ENCODE measurements at places on chromosomes 5 and 9.

DNA sequence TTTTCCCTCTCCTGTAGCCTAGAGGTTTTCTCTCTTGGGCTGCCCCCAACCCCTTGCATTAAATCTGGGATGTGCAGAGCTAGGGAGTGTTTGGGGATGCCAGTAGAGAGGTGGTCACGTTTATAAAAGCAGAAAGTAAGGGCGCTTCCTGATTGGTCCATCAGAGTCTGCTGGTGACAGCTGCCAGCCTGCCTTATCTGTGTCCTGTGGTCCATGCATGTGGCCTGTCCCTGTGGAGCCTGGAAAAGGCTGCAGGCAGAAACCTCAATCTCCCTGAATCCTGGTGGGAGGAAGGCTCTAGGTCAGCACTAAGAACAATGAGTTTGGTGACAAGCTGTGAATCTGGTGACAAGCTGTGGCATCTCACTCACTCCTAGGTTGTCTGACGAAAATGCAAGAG lies 42.2 kb downstream of the ARHGEF37 start:
- DNase-seq = no peak

GRCh38 chr9:108766626-108767161 lies 89.1 kb downstream of the ACTL7B start:
- DNase-seq = no peak

DNA sequence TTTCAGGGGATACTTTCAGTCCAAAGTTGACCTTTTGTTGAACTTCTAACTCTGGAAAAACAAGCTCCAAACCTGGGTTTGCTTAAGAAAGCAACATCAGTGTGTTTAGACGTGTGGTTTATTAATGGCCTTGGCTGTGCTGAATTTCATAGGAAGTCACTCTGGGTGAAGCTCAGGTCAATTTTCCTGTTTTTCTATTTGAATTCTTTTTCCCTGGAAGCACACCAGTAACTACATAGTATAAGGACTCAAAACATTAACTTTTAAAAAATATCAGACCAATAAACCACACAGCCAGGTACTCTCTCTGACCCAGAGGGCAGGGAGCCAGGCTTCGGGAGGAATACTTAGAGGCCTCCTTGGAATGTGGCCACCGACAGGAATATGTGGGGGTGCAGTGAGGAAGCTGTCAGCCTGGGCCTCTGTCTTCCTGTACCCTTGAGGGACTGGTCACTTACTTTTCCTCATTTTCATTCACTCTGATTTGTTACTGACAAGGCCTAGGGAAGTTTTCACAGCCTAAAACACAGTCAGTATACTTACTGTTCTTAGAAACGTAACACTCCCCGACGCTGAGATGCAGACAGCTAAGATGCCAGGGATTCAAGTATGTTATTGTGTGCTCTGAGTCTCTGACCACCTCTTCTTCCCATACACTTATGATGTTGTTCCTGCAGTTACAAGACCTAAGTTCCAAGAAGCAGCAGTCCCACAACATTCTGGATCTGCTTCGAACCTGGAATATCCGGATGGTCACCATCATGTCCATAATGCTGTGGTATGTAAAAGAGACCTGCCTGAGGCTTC lies 18.9 kb downstream of the SLC22A5 start:
- no peak for DNase-seq

GRCh38 chr5:128409166-128409800 lies 128.8 kb downstream of the FBN2 start:
- no peak for DNase-seq

DNA sequence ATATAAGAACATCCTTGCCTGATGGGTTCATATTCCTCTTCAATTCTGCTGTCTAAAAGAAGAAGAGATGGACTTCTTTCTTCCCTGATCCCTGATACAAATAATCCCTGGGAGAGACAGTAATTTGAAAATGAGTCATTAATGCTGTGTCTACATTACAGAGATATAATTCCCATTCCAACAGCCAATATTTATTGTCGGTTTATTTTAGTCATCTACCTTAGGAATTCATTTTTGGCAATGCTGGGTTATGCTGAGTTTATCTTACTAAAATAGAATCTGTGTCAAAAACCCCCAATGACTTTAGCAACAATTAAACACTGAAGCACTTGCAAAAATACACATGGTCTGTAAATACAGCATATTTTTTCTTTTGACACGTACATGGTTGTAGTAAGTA lies 23.9 kb downstream of the ZNF474 start:
- no peak for DNase-seq

DNA sequence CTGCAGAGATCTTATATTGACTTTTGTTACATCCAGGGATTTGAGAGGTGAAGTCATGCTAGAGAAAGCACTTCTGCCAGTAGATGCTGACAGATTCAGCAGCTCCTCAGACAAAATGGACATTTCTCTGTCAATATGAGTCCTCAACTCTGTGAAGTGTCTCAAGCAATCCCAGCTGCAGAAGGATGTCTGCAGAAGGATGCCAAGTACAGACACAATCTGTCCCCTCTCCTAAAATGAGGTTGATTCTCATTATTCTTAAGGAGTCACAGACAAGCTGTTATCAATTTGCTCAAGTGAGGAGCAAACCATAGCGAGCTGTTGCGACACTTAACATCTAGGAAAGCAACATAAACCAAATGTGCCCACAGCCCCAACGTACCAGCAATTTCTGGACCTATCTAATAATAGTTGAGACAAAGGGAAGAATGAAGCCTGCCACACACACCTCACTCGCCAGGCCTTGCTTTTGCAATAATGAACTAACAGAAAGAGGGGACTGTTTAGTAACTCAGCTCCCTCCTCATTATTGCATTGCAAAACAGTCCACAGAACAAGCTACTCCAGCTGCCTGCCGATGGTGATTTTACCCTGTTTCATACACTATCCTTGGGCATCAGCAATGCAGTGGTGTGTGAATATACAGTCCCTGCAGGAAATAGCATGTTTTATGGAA lies 364.2 kb upstream of the PDE4D start:
- no peak for DNase-seq

- no peak for DNase-seq
These were observed at the start of gene PHYHD1 for GRCh38 chr9:128920381-128921058. TSS of gene PHYHD1 (plus strand) at chr9:128920982. CDS start at chr9:128922324, 1,342 bp downstream.

DNA sequence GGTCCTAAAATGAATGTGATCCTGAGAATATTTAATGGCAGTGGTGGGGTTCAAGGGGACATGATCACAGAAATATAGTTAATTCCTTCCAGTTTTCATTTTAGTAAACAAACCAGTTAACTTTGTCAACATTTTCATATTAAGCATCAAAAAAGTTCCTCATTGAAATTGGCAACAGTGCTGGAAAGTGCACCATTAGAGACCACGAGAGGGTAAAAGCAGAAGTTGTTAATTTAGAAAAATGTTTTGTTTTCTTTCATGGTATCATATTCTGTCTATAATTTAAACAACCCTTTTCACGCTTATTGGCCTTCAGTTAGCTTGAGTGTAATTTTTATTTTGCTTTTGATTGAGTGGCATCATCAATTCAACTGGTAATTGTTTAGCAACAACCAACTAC lies 11.9 kb downstream of the GIN1 start:
- DNase-seq = no peak

DNA sequence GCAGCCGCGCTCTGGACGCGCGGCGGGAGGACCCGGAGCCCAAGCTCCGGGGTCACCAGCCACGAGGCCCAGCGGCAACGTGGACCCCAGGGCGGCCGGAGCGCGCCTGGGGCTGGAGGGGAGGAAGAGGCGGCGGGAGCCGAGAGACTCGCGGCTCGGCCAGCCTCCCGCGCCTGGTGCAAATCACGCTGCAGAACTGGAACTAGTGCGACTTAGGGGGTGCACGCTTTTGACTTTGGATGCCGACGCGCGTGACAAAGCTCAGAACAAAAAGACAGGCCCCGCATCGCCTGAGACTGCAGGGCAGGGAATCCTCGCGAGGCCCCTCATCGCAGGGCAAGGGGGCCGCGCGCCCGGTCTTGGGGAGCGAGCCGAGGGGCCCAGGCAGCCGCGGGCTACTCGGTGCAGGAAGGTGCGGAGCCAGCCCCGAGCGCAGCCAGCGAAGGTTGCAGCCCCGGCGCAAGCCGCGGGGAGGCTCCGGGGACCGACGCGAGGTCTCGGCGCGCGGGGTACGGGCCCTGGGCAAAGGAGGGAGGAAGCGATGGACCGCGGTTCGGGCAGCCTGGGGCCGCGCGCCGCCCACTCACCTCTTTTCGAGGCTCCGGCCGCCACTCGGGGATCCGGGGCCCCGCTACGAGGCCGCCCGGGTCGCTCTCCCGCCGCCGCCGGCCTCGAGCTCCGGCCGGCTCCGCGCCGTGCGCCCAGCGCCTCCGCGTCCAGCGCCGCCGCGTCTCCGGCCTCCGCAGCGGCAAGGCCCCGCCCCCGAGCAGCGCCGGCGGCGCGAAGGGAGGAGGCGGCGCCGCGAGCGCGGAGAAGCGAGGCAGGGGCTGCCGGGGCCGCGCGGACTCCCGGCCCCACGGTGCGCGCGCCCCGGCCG lies at the start of gene GOLM1:
Gene GOLM1, minus strand, starts transcription at position 735 of the 877 bp plus-strand sequence. CDS start 20,238 bp downstream, outside the sequence.
- DNase-seq = peak; percentile 36

DNA sequence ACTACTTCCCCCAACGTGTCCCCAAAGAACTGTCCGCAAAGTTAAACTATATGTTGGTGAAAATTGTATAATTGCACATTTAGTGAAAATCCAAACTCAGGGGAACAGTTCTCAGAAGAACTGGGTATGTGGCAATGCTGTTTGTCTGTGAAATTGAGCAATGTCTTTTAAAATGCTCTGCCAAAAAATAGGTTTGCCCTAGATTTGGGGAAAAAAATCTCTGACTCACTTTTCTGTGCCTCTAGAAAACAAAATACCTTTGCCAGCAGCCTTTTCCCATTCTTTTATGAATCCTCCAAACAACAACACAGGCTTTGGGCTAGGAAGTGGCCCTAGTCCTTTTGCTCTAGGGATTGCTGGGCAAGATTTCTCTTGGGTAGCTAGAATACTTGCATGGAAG lies 37.4 kb upstream of the ZNF608 start:
- DNase-seq = no peak

DNA sequence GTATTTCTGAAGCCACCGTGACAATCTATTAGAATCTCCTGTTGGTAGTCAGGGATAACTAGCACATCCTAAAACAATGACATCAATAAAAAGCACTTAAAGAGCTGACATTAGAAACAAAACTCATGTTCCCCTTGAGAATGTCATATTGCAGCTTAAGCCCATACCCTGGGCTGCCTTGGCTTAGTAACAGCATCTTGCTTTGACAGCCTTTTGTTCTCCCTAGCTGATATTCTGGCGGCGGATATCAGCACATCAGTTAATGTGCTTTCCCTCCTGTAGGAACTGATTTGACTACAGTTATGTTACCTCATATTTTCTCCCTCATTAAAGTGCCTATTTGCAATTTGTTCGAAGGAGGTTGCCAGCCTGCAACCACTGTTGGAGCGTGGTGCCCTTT lies 214.1 kb downstream of the CD180 start:
- DNase-seq = no peak

DNA sequence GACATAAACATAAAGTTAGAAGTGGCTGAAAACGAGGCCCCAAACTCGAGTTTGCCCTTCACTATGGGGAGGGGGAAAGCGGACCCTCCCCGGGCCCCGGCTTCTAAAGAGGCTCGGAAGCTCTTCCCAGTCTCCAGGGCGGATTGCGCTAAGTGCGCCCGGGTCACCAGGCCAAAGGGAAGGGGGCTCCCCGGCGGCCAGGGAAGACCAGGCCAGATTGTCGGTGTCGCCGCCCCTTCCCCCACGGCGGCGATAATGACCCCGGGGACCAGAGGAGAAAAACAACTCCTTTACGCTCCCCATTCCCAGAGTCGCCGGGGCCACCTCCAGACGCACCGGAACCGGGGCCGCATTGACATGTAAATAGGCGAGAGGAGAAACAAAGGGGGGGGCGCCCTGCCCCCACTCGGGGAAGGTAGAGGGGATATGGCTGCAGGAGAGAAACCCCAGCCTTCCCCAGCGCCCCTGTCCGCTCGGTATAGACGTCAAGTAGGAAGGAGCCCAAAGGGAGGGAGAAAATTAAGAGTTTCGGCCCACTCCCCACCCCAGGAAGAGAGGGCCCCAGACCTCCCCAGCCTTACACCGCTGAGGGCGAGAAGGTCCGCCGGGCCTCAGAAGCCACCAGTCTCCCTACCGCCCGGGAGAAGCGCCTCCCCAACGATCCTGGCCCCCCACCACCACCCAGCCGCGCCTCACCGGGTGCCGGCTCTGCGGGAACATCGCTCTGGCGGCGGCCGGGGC lies 1.7 kb downstream of the TLE1 start:
- no peak for DNase-seq

GRCh38 chr5:57693488-57694305 lies 211.1 kb upstream of the ACTBL2 start:
- no peak for DNase-seq

- no peak for DNase-seq
These were observed 169.1 kb downstream of the YTHDC2 start for GRCh38 chr5:113682497-113683136.

GRCh38 chr9:88462191-88462590 lies 72.8 kb upstream of the NXNL2 start:
- DNase-seq = no peak

GRCh38 chr5:163574472-163575440 lies 69.3 kb downstream of the MAT2B start:
- no peak for DNase-seq
